ENCODE measurements at places on chromosomes 3 and 15.

GRCh38 chr15:62469478-62469873 is 304.4 kb upstream of the C2CD4B start:
- no peak for DNase-seq

GRCh38 chr3:13887495-13888300 is 7.8 kb upstream of the WNT7A start:
- no peak for DNase-seq

DNA sequence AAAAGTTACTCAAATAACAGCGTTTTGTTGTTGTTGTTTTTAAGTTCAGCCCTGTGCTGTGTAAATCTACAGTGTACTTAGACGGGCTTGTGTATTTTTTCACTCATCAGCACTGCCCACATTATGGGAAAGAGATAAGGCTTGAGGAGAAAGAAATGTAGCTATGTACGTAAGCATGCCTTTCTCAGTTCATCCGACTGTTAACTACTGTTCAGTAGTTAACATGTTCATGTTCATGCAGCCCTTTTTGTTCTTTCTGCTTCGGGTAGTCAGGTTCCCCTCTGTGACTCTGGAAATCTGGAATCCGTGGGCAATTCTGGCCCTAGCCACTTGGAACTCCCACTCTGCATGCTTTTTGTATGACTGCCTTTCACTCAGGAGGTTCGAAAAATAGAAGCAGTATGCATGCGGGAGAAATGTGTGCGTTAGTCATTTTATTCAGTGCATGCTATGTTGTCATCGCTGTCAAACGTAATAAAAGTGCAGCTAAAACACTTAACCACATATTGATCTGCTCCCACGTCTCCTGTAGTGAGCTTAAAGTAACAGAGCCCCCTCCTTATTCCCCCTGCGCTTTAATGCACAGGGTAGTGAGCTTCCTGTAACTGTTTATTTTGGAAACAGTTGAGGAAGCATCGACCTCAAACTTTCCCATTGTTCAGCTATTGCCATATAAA is 283.1 kb upstream of the NR2F2 start:
- DNase-seq: no peak

DNA sequence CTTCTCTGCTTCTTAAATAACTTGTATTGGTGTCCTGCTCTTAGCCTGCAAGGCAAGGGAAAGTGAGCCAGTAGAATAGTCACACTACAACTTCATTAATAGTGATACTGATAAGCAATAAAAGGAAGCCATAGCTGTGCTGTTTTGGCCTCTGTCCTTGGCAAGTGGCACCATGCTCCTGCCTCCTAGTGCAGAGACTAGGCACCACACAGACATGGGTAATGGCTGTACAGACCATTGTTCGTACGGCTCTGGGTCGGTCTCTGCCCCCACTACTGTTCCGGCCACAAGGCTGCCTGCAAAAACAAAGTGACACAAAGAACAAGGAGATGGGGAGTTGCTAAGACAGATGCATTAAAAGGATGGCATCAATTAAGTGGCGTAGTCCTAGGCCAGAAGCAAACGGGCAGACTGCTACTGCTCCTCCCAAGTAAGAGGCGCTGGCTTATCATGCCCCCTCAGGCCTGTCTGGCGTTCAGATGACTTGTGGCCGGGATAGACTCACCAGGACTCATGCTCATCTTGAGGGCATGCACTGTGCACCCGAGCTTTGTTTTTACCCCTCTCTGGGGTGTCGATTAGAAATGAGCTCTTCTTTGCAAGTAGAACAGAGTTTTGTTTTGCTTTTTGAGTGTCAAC is 75.6 kb downstream of the TRAK1 start:
- no peak for DNase-seq

DNA sequence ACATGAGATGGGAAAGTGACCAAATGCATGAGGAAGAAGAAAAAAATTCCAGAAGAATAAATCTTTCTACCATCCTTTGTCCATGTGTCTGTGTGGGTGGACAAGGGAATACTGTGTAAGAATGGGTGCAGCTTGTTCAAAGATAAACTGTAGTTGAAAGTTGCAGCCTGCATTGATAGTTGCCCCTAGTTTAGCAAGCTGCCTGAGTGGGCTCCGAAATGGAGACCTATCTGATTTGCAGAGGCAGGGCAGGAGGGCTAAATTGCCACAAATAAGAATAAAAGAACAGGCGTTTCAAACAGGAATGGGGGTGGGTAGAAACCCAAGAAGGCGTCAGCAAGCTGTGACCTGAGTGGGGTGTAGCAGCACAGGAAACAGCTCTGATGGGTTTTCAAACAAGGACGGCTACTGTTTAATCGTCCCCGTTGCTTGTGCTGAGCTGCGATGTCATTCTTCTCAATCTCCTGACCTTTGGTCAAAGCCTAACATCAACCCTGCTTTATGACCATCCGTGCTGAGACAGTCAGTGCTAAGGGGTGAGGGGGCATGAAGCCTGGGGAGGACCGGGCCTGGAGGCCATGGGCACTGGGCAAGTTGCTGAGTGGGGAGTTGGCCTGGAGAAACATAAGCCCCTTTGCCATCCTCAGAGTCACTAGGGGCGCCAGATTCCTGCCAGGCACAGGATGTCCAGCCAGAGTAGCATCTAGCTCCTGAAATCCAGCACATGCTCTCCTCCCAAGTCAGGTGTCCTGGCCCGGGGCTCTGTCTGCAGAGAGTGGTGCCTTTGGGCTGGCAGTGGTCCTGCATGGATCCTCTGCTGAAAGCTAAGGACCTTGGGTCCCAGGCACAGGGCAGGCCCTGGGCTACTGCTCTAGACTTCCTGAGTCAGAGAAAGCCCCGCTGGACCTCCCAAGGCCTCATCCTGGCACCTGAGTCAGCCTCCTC is 19.2 kb upstream of the C15orf39 start:
- DNase-seq: no peak

DNA sequence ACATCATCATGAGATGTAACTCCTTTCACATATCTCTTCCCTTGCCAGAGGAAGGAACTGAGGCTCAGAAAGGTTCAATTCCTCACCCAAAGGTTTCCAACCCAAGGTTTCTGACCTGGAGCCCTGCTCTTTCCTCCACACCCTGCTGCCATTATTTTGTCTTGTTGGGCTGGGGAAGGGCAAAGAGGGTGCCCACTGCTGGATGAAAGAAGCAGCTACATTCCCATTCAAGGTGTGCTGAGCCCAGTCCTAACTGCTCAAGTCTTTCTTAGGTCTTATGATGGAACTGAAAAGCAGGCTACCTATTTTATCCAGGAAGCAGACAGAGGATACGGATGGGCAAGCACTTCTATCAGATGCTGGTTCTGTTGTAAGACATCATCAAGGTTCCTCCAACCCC is 258.0 kb upstream of the CTDSPL start:
- no peak for DNase-seq

DNA sequence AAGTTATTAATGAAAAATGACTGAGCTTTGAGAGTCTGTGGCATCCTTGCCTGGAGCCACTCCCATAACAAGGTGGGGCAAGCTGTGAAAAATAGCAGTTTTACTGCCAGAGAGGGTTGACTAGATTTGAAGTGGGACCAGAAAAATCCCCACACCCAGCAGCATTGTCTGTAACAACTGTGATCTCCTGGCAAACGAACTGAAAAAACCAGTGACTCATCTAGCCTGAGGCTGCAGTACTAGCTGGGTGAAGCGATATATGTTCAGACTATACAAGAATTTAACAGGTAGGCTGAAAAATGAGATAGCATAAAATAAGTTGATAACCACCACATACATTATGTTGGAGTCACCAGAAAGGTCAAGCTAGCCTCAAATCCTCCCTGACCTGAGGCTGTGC is 64.0 kb downstream of the DPH6 start:
- DNase-seq: no peak

DNA sequence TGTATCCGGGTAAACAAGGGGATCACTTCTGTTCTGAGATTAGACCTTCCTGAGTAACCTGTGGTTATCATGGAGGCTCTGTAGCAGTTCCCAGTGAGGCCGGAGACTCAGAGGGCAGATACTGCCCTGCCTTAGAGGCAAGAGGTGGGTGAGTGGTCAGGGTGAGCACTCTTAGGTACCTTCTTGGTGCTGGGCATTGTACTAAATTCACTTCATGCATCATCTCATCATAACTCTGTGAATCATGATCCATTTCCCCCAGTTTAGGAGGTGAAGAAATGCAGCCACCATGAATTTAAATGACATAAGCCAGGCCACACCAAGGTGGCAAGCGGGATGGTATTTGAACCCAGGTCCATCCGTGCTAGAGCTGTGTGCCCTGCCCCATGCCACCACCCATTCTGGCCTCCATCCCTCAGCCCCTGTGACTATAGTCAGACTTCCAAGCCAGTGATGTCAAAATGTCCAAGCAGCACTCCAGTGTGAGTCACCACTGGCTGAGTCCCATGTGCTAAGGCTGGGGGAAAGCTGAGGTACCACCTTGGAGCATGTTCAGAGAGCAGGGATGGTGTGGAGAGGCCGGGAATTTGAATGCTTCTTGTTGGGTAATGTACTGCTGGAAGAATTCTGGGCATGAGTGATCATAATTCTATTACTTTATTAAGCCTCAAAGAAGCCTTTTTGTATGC is 88.8 kb downstream of the EPHB1 start:
- DNase-seq: no peak

- no peak for DNase-seq
These were observed 3.1 kb upstream of the LARP6 start for GRCh38 chr15:70856884-70857561.

DNA sequence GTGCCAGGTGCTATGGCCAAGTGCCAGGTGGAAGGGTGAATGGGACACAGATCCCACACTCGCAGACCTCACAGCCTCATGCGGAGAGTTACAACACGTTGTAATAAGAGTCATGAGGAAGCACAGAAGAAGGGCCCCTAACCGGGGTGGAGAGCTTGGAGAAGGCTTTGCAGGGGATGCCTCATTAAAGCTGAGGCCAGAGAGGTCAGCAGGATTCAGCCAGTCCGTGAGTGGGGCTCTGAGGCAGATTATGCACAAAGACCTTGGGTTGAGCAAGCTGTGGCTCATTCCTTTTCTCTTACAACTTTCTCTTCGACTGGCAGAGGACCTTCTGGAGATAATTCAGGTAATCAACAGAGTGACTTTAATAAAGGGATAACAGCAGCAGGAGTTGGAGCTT is 65.3 kb upstream of the SNRK start:
- DNase-seq: no peak

DNA sequence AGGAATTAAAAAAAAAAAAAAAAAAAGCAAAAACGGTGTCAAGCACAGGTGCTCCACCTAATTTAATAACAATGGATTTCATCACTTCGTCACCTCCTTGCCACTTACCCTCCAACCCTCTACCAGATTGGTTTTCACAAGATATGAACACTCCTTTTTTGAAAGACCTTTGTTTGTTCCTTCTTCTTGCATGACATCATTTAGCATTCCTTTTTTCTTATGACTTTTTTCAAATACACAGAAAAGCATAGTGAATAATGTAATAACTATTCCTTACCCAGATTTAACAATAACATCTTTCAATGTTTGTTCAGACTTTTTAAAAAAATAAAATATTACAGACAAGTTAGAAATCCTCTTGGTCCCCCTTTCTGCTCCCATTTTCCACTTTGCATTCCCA is 16.3 kb downstream of the COL6A6 start:
- no peak for DNase-seq

DNA sequence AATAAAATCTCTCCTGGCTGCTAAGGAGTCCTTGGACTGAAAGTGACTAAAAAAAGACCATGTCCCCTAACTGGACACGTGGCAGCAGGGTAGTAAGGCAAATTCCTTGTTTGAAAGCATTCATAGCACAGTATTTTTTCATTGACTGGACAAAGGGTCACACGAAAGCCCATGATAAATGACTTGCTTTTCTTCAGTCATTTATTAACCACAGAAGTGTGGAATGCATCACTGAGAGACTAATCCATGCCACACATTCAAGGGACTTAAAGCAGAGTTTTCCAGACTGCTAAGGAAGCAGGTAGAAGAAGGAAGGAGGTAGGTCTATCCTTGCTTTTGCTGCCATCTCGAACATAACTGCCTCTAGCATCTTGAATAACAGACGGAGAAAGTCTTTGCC is 31.2 kb downstream of the CASR start:
- DNase-seq: no peak

GRCh38 chr3:41482134-41482533 is 282.8 kb downstream of the CTNNB1 start:
- DNase-seq: no peak

GRCh38 chr3:126956866-126957650 is 25.9 kb upstream of the PLXNA1 start:
- DNase-seq: peak; percentile 28

DNA sequence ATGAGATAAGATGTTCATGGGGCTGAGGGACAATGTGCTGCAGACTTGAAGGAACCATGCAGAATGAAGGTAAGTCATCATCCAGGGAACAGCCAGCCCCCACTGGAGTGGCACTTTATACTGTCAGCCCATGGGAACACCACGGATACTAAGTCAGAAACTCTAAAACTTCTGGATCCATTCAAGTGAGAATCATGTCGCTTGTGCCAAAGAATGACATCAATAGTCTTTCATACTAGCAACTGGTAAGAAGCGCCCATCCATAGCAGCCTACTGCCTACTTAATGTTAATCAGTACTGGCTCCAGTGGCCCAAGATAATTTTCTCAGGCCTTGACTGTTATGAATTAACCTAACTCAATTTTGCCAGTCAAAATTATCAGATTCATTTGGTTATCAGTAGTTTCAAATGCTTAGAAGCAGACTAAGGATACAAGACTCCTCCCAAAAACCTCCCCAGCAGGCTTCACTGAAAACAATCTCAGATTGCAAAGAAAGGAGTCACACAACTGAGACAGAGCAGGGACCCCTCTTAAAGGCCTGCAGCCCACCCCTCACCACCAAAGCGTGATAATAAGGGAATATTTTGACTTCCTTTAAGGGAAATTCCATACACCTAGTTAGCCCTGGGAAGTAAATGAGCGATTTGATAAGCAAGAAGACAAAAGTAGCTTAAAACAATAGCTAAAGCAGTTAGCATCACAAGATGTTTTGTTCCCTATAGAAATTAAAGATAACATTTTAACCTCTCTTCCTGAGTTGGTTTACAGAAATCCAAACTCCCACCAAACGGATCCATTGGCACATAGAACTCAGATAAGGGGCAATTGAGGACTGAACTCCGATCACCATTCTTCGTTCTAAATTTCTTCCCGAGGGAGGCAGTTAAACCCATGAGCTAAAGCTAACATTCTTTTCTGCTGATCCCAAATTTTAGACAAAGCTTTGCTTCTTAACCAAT is 98.8 kb downstream of the TGFBR2 start:
- no peak for DNase-seq

DNA sequence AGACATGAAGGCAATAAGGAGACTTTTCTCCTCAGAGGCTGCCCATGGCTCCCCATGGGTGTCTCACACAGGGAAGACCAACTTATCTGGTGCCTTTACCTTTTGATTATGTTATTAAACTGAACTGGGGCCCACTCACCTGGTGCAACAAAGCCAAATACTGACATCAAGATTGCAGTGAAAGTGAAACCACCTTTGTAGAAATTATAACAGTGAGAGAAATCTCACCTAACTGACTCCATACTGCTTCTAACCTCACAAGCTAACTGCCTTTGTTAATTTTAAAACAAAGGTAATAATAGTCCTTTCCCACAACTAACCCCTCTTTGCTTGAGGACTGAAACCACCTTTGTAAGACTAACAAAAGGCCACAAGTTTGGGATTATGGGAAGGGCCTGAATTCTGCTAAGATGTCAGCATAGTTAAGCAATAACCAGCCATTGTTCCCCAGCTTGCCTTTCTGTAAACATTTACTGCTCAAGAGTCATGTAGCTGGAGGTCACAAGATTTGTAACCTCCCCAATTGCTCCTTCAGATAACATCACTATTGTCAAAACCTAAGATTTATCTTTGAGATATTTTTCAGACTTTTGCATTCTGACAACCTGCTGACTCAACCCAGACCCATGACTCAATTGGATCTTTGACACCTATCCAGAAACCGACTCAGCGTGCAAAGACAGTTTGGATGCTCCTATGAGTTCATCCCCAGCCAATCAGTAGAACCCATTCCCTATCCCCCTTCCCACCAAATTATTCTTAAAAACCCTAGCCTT is 420.3 kb upstream of the CFAP20DC start:
- no peak for DNase-seq
